ENCODE measurements at places on chromosomes 2 and 18.
A peak's percentile ranks its signal among the peaks of the same experiment; 100 is the strongest.

- DNase-seq = no peak
These were observed 507.6 kb upstream of the SPHKAP start for GRCh38 chr2:228689053-228689452.

- peak; percentile 49 for DNase-seq
These were observed at the start of gene PLEKHM3 for GRCh38 chr2:208025037-208025813. TSS of gene PLEKHM3 (minus strand) at chr2:208025527. CDS start at chr2:208001639, 23,888 bp downstream.

DNA sequence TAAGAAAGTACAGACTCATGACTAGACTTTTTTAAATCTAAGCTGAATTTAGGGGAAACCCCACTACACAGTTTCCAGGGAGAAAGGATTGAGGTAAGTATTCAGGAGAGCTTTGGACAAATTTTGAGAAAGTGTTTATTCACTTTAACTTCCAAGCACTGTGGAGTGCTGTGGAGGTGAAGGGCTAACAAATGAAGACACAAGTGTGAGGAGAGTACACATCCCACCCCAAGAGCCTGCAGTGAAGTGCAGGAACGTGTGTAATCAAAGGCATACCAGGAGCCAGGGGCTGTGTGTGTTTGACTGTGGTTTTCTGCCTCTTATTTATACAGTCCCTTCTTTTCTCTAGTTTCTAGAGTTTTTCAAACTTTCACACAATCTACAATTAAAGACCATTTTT lies 118.3 kb downstream of the CMPK2 start:
- no peak for DNase-seq

GRCh38 chr18:59428018-59428417 lies 69.0 kb upstream of the LMAN1 start:
- DNase-seq = no peak

- DNase-seq = no peak
These were observed 19.6 kb upstream of the RPL31 start for GRCh38 chr2:100982431-100982861.

- DNase-seq = no peak
These were observed 31.4 kb downstream of the ATOH8 start for GRCh38 chr2:85785027-85785822.

GRCh38 chr2:172806493-172806892 lies 70.8 kb downstream of the RAPGEF4 start:
- DNase-seq = no peak

- no peak for DNase-seq
These were observed 180.2 kb upstream of the TWIST2 start for GRCh38 chr2:238667639-238668038.

DNA sequence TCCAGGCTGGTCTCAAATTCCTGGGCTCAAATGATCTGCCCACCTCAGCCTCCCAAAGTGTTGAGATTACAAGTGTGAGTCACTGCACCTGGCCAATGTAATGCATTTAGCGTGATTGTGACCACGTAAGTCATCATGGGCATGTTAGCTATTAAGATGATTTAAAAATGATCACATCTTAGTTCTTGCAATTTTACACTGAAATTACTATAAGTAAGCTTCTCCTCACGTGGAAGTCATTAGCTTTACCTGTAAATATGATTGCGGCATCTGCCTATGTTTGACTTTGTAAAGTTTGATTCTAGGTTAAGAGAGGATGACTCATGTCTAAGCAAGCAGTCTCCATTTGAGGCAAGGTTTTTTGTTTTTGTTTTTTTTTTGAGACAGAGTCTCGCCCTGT lies 85.5 kb downstream of the PMAIP1 start:
- DNase-seq = no peak

GRCh38 chr2:113965644-113966043 lies 75.8 kb downstream of the ACTR3 start:
- DNase-seq = peak; percentile 13

GRCh38 chr2:217035967-217036366 lies 176.1 kb upstream of the TNP1 start:
- DNase-seq = no peak

- no peak for DNase-seq
These were observed 8.1 kb downstream of the GCFC2 start for GRCh38 chr2:75702593-75702992.

- no peak for DNase-seq
These were observed 64.4 kb upstream of the REV1 start for GRCh38 chr2:99554238-99554637.

GRCh38 chr18:48546396-48546795 lies 7.6 kb downstream of the CTIF start:
- DNase-seq = no peak

- no peak for DNase-seq
These were observed 109.6 kb downstream of the COLEC12 start for GRCh38 chr18:390741-391478.

DNA sequence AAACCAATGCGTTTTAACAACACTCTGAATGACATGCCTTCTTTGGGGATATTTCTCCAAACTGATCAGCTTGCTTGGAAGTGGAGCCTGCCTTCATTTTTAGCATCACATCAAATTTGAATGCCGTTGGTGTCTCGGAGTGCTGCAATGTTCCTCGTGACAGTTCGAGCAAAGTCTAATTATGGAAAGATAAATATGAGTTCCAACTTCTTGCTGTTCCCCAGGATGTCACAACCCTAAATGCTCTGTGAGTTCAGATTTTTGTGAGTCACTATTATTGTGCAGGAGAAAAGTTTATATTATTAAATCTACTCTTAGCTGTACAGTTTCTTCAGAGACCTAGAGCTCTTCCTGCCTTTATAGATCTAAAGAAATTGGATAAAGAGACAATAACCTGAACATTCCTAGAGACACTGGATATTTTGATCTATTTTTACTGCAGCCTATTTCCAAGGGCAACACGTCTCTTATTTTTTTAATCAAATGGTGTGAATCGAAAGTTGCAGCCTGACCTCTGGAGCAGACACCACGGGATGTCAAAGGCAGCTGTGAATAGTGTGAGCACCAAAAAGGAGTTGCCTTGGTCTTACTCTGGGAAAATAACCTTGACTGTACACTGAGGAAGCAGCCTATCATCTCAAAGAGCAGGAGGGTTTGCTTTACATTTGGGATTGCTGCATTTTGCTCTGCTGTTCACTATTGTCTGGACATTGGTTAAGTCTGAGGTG lies 330.1 kb downstream of the TDRD15 start:
- DNase-seq = no peak

DNA sequence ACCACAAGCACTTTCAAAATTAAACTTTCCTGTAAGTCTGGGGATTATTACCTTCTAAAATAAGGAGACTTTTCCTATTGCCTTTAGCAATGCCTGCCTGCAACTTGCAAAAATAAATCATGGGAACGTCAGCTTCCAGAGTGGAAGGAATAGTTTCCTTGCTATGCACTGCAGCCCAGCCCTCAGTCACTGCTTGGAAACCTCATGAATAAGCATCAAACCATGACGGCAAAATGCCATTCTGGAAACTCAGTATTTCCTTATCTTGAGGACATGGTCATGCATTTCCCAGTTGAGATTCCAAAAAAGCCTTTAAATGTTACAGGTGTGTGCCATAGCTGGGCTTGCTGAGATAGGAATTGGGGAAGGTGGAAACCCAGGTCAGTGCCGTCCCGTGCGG lies 84.2 kb upstream of the OTOS start:
- no peak for DNase-seq
